ENCODE measurements at places on chromosomes 2 and 18.

DNA sequence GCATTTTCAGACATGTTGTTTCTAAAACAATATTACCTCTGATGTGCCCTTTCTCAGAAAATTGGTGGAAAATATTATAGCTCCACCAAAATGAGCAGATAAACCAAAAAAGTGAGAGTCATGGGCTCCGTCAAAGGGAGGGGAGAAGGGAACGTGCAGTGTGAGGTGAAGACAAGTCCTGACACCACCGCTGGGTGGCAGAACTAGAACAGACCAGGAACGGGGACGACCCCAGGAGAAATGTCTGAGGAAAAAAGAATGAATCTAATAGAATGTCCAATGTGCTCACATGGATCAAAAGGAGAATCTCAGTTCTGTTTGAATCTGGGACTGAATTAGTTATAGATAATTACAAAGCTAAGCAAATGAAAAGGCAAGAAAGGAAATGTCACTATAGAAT, 22.6 kb upstream of the BCL2 start:
- peak; percentile 40 for DNase-seq

GRCh38 chr2:163556511-163556910, 179.3 kb downstream of the FIGN start:
- DNase-seq = peak; percentile 40

GRCh38 chr2:46079985-46080560, 217.1 kb upstream of the EPAS1 start:
- no peak for DNase-seq

GRCh38 chr2:233353769-233354499, at the start of gene DGKD:
Gene DGKD (plus strand): TSS chr2:233354494. CDS start chr2:233354519, 25 bp downstream.
- DNase-seq = peak; percentile 40

DNA sequence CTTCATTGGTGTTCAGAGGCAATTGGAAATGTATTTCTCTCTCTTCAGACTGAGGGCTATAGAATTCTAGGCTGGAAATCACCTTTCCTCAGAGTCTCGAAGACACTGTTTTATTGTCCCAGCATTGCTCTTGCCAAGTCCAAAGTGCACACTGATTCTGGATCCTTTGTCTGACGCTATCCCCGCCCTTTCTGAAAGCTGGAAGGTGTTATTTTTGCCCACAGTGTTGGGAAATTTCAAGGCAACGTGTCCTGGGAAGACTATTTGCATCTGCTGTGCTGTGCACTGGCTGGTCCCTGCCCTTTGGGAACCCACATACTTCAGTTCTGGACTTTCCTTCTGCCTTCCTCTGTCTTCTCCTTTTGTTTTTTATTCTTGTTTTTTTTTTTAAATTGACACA, 190.8 kb downstream of the SH3BP4 start:
- DNase-seq = no peak

DNA sequence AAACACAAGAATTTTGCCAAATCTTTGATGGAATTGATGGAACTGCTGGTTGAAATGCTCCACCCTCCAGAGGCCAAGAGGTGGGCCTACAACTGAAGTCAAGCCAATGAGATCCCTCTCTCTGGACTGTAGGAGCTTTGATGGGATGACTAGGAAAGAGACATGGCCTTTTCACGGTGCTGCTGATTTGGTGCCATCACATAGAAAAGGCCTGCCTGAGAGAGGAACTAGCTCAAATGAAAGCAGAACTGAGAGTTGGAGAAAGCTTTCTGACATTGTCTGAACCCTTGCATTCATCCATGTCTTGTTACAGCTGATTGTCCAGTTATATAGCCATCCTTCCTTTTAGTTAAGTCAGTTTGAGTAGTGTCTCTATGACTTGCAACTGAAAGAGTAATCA, 283.8 kb upstream of the LYPD1 start:
- no peak for DNase-seq

DNA sequence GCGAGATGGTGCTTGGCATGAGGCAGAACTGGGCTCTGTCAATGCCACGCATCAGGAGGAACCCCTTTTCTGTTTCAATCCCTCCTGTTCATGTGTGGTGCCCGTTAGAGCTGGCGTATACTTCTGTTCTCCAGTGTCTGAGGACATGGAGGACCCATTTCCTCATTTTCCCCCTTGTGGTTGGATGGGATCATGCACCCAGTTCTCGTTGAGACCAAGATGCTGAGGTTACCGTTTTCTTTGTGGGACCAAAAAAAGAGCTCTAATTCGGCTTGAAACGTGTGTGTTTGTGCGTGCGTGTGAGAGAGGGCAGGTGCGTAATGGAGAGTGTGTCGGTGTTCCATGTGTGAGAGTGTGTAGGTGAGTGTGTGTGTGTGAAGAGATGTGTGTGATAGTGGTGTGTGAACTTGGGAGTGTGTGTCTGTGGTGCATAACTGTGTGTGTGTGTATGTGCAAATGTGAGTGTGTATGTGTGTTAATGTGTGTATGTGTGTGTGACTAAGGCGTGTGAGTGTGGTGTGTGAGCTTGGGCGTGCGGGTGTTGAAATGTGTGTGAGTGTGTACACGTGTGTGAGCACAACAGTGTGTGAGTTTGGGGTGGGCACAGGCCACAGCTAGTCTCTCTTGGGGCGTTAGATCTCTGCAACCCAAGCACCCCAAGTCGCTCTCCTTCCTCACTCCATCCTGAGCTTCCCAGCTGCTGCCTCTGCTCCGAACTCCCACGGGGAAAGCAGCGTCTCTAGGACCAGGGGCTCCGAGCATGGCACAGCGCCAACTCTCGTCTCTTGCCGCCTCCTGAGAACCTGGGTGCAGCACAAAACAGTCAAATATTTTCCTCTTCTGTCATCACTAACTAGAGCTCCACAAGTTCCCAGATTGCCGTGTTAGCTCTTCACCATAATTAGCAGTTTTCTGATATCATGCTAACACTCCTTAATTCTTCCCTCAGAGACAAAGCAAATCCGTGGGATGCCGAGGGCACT, 75.8 kb downstream of the LONRF2 start:
- peak; percentile 10 for DNase-seq

GRCh38 chr2:226800941-226801784, 1.5 kb upstream of the IRS1 start:
- DNase-seq = peak; percentile 70

- DNase-seq = peak; percentile 69
Measured at GRCh38 chr18:8960740-8961657, 141.5 kb upstream of the NDUFV2 start.

- no peak for DNase-seq
Measured at GRCh38 chr18:35658112-35658511, 76.6 kb downstream of the GALNT1 start.

DNA sequence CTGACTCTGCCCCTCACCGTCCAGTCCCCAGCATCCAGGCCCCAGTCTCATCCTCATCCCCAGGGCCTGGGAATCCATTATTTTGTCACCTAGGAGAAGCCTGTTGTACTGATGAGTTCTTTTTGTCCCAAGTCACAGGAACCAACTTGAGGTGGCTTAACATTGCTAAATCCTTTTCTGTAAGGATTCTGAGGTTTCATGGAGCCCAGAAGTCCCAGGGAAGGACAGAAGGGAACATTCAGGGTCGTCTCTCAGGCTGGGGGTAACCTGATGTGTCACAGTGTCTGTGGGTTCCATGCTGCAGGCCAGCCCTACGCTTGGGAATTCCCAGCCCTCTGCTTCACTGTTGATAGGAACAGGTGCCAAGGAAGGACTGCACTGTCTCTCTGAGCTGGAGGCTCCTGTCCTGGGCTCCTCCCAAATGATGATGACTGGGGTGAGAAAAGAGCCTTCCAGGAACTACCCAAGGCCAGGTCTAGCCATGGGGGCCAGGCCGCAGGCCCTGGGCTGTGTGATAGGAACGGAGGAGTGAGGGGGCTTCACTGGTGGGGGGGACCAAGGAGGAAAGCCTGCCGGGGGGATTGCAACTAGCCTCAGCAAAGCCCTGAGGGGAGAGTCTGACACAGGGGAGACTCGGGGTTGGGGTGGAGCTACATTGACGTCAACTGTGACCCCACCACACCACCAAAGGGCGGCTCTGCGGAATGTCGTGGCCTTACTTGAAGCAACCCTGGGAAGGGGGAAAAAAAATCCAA, 145.7 kb downstream of the SMAD7 start:
- no peak for DNase-seq

DNA sequence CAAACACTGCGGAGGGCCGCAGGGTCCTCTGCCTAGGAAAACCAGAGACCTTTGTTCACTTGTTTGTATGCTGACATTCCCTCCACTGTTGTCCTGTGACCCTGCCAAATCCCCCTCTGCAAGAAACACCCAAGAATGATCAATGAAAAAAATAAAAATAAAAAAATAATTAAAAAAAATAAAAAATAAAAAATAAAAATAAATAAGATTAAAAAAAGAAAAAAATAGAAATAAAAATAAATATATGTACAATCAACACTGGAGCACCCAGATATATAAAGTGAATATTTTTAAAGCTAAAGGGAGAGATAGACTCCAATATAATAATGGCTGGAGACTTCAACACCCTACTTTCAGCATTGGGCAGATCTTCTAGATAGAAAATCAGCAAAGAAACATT, 23.8 kb upstream of the EML6 start:
- no peak for DNase-seq

DNA sequence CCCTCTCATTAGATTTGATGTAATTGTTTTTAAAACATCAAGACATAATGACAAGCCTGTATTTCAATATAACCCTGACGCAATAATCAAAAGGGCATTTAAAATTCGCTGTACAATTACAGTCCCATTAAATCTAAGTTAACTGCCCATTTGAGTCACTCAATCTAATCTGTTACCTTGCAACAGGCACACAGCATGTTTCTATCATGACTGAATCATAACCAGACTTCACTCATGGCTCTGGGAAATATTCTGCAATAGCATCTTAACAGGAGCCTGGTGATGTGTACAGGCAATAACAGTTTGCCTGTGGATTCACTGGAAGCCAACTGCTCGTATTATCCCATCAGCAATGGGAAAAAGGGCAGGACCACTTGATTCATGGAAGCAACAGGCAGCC, 142.3 kb upstream of the NCKAP5 start:
- DNase-seq = peak; percentile 19

GRCh38 chr2:114880046-114880445, 437.6 kb downstream of the DPP10 start:
- no peak for DNase-seq

DNA sequence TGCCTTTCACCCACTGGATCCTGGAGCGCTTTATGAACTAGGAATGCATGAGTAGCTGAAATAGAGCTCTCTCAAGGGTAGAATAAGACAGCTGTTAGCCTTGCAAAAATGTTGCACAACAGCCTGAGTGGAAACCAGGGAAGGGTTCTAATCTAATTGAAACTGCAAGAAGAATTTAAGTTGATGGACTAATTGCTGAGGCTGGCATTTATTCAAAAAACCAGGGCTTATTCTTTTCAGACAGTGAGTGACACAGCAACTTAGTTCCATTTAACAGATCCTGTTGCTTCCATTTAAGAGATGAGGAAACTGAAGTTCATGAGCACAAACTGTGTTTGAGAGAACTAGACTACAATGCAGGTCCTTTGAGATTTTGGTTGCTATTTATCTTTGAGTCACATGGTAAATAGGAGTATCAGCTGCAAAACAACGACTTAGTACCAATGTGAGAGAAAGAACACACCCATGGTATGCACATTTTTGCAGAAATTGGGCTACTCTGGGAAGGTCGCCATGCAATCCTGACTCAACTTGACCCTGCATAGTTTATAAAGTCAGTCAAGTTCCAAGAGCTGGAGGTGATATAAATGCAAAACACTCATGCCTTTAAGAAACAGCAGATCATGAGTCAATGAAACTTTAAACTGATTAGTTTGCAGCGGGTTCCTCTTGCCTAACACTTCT, 76.4 kb upstream of the PARD3B start:
- DNase-seq = peak; percentile 87

GRCh38 chr2:133768256-133768655, 200.0 kb upstream of the NCKAP5 start:
- DNase-seq = no peak

GRCh38 chr2:227942965-227943364, 71.5 kb downstream of the DAW1 start:
- no peak for DNase-seq

DNA sequence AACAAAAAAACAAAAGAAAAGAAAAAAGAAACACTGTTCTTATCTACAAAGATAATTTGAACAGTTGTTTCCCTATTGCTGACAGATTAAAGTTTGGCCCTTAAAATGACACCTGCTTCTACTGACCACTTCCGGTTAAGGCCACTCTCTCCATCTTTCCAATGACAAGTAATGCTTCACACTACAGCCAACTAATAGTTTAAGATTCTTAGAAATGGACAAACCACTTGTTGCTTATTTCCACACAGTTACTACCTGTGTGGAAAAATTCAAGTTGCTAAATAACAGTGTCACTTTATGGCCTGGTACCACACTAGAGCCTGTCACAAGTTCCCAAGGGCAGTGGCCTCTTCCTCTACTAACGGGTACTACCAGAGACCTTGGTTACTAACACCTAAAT, 2.4 kb downstream of the TMEM185B start:
- DNase-seq = no peak

DNA sequence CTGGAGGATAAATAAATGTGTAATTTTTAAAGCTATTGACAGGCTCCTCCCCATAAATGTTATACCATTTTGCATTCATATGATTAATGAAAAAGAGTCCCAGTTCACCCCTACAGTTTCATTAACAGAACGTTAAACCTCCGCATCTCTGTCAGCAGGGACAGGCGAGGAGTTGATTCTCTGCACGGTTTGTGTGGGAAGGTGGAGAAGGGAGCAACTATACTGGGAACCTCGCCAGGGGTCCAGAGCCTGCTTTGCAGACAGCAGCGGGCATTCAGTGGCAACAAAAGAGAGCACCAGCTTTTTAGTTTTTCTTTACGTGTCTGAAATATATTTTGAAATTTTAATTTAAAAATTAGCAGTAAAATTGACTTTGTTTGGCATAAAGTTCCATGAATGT, 101.4 kb downstream of the FARSB start:
- DNase-seq = no peak

DNA sequence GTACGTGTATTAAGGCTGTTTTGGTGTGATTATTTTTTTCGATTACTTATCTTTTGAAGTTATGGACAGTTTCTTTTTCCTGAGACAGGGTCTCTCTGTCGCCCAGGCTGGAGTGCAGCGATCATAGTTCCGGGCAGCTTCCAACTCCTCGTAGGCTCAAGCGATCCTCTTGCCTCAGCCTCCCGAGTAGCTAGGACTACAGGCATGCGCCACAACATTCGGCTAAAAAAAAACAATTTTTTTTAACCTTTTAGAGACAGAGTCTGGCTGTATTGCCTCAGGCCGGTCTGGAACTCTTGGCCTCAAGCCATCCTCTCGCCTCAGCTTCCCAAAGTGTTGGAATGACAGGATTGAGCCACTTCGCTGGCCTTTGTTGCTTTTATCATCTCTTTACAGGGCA, 945 bp downstream of the HAT1 start:
- peak; percentile 67 for DNase-seq

GRCh38 chr2:64000630-64001381, 18.4 kb downstream of the VPS54 start:
- DNase-seq = no peak

DNA sequence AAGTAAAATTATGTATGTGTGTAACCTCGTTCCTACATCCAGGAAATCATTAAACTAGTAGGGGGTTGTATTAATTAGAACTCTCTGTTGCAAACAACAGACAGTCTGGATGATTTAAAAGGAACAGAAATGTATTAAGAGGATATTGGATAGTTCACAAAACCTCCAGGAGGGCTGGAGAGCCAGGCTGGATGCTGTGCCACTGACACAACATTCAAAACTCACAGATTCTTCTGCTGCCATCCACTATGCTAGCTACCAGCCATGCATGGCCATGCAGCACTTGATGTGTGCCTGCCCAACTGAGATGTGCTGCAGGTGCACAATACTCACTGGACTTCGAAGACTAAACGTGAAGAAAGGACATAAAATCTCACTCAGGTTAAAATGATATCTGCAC, 48.2 kb upstream of the SH3RF3 start:
- DNase-seq = no peak

- DNase-seq = peak; percentile 34
Measured at GRCh38 chr2:168671932-168672331, 130.5 kb upstream of the NOSTRIN start.

- DNase-seq = peak; percentile 6
Measured at GRCh38 chr2:156405586-156405985, 30.6 kb upstream of the GPD2 start.

Measured in EL (cell line).